GM12864 (cell line): ENCODE measurements at places on chromosomes 13 and 19.

GRCh38 chr19:53871454-53871853 is 3.8 kb downstream of the MYADM start:
- no peak for DNase-seq

GRCh38 chr13:32415019-32415418 is 12.9 kb downstream of the N4BP2L1 start:
- DNase-seq = no peak

GRCh38 chr19:29173896-29174295 is 39.1 kb downstream of the UQCRFS1 start:
- DNase-seq = no peak

GRCh38 chr13:110531100-110531499 is 30.4 kb downstream of the RAB20 start:
- no peak for DNase-seq

GRCh38 chr13:84649853-84650252 is 767.6 kb upstream of the SLITRK1 start:
- DNase-seq = no peak

GRCh38 chr13:98664510-98664909 is 87.6 kb upstream of the STK24 start:
- no peak for DNase-seq

DNA sequence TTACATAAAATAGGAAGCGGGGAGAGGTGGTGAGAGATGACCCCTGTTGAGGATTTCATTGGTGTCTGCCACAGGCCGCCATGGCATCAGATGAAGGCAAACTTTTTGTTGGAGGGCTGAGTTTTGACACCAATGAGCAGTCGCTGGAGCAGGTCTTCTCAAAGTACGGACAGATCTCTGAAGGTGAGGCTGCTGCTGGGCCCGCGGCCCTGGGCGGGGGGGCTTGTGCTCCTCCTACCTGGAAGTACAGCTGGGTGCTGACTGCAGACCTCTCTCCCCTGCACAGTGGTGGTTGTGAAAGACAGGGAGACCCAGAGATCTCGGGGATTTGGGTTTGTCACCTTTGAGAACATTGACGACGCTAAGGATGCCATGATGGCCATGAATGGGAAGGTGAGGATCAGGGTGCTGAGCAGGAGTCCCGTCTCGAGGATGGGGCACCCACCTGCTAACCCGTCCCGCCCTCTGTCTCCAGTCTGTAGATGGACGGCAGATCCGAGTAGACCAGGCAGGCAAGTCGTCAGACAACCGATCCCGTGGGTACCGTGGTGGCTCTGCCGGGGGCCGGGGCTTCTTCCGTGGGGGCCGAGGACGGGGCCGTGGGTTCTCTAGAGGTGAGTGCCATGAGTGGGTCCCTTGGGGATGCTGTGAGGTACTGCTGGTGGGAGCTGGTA is 1.9 kb downstream of the CIRBP start:
- no peak for DNase-seq

- no peak for DNase-seq
Observed at GRCh38 chr19:1213391-1214286, 8.1 kb downstream of the STK11 start.

- DNase-seq = no peak
Observed at GRCh38 chr13:84303035-84303434, 420.8 kb upstream of the SLITRK1 start.

GRCh38 chr19:33391631-33392249 is 18.2 kb downstream of the CEBPG start:
- DNase-seq = no peak

DNA sequence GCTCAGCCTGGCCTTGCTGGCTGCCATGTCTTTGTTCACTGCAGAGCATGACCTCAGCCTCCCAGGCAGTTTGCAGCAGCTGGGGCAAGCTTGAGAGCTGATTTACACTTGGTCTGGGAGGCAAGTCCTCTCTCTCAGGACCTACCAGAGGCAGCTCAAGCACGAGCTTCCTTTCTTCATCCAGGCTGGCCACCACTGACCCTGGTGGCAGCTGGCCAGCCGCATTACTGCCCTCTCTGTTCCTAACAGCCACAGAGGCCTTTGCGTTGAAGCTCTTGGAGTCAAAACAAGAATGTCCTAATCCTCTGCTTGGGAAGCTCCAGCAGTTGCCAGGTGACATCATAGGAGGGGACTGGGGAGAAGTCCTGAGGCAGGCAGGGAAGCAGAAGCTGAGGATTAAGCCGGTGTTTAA is 85.7 kb downstream of the NUFIP1 start:
- DNase-seq = no peak

- no peak for DNase-seq
Observed at GRCh38 chr13:48955536-48955935, 20.2 kb upstream of the FNDC3A start.

- no peak for DNase-seq
Observed at GRCh38 chr13:111489301-111489700, 168.9 kb downstream of the TEX29 start.

- DNase-seq = no peak
Observed at GRCh38 chr19:9641810-9642209, 20.8 kb upstream of the ZNF561 start.

- no peak for DNase-seq
Observed at GRCh38 chr19:7832009-7832408, 2.0 kb downstream of the EVI5L start.

DNA sequence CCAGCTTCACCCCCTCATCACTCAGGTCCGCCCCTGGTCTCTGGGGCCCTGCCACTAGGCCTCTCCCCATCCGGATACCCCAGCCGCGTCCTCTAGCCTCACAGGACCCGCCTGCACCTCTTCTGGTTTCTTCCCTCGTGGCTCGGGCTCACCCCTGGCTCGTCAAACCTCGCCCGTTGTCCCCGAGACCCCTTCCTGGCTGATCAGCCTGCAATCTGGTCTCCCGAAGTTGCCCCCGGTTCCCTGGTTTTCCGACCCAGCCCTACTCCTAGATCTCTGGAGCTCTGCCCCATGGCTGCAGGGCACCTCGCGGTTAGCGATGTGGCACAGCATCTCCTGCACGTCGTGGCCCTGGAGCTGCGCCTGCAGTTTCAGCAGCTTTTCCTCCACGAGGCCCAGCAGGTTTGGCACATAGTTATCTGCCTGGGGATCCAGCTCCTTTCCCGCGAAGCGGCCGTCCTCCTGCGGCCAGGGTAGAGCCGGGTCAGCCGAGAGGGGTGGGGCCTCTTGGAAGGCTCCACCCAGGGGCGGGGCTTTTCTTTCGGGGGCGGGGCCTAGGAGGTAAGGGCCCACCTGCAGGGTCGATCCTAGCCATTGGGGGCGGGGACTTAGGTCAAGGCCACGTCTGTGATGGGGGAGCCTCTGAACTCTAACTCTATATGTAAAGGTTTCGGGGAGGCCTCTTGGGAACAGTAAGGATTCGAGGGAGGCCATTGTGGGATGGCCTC is 2.4 kb upstream of the RGL3 start:
- no peak for DNase-seq

GRCh38 chr19:19531951-19532805 is 3.5 kb downstream of the YJEFN3 start:
- DNase-seq = no peak

- no peak for DNase-seq
Observed at GRCh38 chr13:102862624-102863210, 16.9 kb downstream of the ERCC5 start.

DNA sequence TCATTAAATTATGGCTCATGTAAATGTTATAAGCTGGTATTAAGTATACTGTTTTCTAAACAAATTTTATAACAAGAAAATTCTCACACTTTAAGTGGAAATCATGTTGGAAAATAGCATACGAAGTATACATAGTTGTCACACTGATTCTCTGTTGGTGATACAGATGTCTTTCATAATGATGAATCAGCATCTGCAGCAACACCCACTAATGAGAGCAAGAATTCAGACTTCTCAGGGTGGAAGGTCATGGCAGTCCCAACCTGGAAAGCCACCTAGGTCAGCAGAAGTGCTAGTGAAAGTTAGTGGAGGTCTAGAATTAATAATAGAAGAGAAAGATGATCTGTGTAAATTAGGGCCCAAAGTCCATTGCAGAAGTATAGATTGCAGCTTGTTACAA is 719.7 kb upstream of the MIR17HG start:
- no peak for DNase-seq

GRCh38 chr13:78977311-78977710 is 318.4 kb upstream of the OBI1 start:
- no peak for DNase-seq

DNA sequence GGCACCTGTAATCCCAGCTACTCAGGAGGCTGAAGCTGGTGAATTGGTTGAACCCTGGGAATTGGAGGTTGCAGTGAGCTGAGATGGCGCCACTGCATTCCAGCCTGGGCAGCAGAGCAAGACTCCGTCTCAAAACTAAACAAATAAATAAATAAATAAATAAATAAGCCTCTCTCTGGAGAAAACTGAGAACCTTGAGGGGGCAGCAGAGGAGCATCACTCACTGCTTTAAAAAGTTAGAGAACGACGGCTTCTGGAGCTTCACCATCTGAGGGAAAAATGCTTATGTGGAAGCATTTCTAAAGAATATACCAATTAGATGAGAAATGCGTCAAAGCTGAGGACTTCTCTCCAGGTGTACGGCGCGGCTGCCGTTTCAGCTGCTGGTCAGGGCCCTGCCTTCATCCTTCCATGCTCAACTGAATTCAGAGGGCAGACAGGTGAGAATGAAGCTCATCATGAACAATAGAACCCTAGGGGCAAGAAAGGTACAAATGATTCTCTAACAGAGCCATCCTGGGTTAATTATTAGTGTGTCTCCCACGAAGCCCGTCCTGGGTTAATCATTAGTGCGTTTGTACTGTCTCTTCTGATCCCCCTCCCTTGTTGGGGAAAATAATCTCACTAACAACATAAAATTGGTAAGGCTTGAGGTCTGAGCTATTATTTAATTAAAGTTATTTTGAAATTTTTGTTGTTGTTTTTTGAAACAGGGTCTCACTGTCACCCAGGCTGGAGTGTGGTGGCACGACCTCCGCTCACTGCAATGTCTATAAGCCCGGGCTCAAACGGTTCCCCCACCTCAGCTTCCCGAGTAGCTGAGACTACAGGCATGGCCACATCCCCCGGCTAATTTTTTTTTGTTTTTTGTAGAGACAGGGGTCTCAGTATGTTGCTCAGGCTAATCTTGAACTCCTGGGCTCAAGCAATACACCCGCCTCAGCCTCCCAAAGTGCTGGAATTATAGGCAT is 80.1 kb downstream of the IPO5 start:
- no peak for DNase-seq

- no peak for DNase-seq
Observed at GRCh38 chr13:109355166-109355565, 431.2 kb downstream of the IRS2 start.

- DNase-seq = no peak
Observed at GRCh38 chr13:75896271-75896670, 260.1 kb downstream of the LMO7 start.

- DNase-seq = no peak
Observed at GRCh38 chr13:50809133-50810090, 34.1 kb downstream of the DLEU7 start.

- no peak for DNase-seq
Observed at GRCh38 chr13:99666146-99666805, 165.0 kb downstream of the TM9SF2 start.
